ENCODE measurements at places on chromosomes 4 and X.

GRCh38 chr4:27830251-27830650, 969.6 kb downstream of the STIM2 start:
- DNase-seq = no peak

- DNase-seq = no peak
These were observed 634.8 kb upstream of the MAGEB2 start for GRCh38 chrX:29580560-29580959.

DNA sequence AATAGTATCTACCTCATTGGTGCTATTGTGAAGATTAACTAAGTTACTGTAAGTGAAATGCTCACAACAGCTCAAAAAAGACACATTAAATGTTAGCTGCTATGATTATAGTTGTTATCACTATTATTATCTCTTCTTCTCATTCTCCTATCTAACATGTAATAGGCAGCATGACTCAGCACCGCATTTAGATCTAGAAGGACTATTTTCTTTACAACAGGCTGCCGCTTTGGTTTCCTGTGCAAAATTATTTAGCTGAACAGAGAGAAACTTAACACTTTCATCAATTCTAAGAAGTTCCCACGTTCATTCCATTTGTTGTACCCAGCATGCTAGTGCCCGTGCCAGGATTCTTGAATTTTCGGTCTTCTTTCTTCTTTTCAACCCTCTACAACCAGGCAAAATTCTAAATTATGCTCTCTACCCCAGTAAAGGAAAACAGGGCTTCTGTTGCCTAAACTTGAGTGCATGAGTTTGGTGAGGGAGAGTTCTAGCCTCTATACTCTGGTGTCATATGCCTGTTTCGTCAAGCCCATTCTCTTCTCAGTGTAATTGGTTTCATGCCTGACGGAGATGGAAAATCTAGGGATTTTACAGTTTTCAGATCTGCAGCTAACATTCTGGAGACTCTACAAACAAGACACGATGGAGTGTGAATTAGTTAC, 378.9 kb downstream of the PPP1R2C start:
- no peak for DNase-seq

DNA sequence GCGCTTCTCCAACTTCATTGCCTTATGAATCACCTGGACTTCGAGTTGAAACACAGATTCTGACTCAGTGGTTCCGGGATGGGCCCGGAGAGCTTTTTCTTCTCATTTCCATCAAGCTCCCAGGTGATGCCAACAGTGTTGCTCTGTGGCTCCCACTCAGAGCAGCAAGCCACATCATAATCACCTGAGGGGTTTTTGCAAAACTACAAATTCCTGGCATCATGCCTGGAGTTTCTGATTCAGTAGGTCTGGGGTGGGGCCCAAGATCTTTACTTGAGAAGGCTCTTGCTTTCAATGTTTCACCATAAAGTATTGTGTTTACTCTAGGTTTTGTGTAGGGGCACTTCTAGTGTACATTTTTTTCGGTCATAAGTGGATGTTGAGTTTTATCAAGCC, 7.0 kb downstream of the MTM1 start:
- DNase-seq = peak; percentile 10

GRCh38 chr4:176306837-176307665, 12.7 kb upstream of the SPCS3 start:
- DNase-seq = no peak

Measured in naive thymus-derived CD8-positive, alpha-beta T cell (primary cell).